ENCODE measurements at places on chromosomes 12 and 14.

- no peak for DNase-seq
Observed at GRCh38 chr12:51191516-51192283, 18.8 kb upstream of the TFCP2 start.

DNA sequence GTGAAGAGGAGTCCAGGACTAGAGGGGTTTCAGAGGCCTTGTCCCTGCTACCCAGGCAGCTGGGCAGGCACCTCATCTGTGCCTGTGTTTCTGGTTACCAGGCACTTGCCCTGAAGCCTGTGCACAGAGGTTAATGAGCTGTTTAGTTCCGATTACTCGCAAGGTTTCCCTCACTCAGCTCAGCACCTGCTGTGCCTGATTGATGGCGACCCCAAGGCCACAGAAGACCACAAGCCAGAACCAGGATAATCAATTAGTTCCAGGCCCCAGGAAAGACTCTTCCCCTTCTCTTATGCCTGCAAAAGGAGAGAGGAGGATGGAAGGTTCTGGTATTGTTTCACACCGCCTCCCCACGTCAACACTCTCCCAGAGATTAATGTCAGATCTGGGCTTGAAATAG is 88.8 kb upstream of the NOS1 start:
- DNase-seq: no peak

DNA sequence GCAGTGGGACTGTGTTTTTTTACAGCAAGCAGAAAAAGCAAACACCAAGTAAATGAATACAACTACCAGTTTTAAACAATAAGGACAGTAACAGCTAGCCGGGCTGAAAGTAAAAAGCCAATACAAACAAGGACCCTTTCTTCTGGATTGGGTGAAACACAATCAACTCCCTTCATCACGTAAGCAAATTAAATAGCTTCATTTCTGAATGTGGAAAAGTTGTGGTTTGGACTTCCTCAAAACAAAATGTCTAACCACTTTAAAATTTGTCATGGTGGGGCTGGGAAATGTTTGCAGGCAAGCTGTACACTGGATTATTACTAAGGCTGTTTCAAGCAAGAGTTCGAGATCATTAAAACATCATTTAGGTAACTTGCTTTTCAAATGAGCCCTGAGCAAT is 47.4 kb downstream of the TCHP start:
- no peak for DNase-seq

GRCh38 chr14:58844544-58844943 is 206.8 kb downstream of the DACT1 start:
- DNase-seq: no peak

DNA sequence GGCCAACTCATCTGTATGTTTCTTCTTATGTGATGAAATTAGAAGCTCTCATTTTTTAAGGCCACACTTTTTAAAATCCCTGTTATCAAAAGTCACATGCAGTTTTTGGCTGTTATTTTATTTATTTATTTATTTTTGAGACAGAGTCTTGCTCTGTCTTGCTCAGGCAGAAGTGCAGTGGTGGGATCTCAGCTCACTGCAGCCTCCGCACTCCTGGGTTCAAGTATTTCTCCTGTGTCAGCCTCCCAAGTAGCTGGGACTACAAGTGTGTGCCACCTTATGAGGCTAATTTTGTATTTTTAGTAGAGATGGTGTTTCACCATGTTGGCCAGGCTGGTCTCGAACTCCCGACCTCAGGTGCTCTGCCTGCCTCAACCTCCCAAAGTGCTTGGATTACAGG is 1434.5 kb downstream of the LRFN5 start:
- DNase-seq: no peak

DNA sequence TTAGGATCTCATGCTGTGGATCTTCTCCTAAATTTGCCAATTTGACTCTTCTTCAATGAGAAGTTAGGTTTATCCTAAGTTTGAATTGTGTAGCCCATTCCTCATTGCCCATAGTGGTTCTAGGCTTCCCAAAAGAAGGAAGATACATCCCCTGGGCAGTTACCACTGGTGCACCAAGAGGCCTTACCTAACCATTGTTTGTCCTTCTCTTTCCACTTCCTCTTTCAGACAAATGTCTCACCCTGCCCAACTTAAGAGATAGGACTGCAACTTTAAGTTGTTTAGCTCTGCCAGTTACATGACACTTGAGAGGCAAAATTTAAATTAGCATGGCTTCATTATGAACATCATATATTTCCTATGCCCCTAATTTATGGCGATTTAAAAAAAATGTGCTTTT is 9.4 kb upstream of the KCNH3 start:
- no peak for DNase-seq

- DNase-seq: no peak
Observed at GRCh38 chr14:101600336-101600890, 39.1 kb downstream of the DIO3 start.

- no peak for DNase-seq
Observed at GRCh38 chr12:31796270-31796951, 67.6 kb upstream of the AMN1 start.

DNA sequence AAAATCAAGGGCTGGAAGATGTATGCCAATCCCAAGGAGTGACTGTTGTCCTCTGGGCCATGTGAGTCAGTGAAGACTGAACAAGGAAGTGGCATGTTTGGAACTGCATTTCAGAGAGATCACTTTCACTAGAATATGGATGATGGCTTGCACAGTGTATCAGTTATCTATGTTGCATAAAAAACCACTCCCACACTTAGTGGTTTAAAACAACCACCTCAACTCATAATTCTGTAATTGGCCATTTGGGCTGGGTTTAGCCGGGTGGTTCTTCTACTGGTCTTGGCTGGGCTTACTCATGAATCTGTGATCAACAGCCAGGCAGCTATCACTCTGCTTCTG is 15.4 kb downstream of the BDKRB1 start:
- DNase-seq: no peak

DNA sequence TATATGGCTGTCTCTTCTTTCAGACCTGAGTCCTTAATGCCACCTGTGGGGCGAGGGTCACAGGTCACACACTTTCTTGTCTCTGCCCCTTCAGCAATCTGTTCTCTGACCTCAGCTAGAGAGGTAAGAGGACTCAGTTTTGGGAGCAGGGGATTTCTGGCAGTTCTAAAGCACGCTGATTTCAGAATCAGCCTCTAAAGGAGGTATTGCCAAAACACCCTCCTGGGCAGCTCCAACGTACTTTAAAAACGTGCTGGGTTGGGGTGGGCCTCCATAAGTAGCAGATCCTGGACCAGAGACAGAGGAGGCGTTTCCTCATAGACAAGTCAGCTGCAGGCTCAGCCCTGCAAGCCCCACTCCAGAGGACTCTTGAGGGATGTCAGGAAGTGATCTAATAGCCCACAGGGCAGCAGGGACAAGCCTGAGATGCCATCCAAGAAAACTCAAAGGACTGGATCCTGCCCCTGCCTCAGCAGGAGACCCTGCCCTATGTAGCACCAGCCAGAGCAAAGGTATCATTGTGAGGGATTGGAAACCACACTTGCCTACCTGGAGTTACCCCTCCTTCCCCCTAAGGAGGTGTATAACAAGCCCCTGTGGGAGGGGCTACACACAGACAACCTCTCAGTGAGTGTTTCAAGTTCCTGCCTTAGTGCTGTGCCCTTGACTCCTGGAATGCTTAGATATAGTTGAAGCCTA is 8.5 kb downstream of the CTDSP2 start:
- DNase-seq: no peak

DNA sequence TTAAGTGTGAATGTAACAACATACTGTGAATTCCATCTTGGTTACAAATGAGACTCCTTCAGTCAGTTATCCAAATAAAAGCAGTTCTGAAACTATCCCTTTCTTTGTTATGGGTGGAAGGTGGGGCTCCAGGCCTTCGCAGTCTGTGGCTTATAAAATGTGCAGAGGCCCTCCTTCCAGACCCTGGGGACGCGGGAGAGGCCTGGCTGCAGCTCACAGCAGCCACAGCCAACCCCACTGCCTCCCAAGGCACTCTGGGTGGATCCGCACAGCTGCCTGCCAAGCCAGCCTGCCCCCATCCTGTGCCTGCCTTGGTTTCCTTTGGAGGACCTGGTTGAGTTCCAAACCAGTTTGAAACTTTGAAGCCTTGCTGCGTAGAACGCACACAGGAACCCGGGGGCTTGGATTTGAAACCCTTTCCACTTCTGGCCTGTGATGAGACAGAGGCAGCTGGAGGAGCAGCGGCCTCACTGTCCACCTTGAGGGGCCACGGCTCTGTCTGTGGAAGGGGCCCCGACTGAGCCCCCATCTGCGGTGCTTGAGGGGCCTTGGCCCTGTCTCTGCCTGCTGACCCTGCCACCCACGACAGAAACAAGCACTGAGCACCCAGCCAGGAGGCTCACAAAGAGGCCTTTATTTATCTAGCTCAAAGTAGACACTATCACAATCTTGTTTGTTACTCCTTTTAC is 30.4 kb downstream of the CCNK start:
- DNase-seq: no peak

DNA sequence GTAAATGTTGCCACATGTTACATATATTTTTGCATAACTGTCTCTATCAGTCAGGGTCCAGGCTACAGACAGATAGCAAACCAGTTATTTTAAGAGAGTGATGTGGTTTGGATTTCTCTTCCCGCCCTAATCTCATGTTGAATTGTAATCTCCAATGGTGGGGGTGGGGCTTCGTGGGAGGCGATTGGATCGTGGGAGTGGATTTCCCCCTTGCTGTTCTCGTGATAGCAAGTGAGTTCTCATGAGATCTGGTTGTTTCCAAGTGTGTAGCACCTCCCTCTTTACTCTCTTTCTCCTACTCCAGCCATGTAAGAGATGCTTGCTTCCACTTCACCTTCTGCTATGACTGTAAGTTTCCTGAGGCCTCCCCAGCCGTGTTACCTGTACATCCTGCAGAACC is 704.2 kb upstream of the TBX3 start:
- DNase-seq: no peak

GRCh38 chr12:20704860-20705259 is 9.7 kb downstream of the SLCO1C1 start:
- no peak for DNase-seq

All from forelimb muscle (tissue), 1 donor.